ENCODE measurements at places on chromosomes 7 and 10.

- no peak for DNase-seq
Observed at GRCh38 chr10:21989453-21990154, 13.9 kb downstream of the DNAJC1 start.

GRCh38 chr7:24913801-24914464, 66.0 kb downstream of the OSBPL3 start:
- DNase-seq, result no peak

DNA sequence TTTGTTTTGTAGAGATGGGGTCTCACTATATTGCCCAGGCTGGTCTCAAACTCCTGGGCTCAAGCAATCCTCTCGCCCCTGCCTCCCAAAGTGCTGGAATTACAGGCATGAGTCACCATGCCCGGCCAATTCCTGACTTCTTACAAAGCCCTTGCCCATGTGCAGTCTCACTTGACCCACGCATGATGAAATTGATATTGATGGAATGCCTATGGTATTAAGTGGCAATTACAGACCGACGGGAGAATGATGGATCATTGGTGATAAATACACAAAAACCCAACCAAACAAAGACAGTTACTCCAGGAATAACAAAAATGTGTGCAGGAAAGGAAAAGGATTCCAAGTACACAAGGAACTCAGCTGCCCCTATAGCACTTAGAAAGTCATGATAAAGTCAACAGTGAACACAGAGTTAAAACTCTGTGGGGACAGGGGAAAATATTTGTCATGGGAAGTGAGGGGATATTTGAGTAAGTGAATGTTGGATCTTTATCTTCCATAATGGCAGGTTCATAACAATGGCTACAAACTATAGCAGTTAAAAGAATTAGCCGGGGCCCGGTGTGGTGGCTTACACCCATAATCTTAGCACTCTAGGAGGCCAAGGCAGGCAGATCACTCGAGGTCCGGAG, 21.6 kb downstream of the HIP1 start:
- DNase-seq, result no peak

- no peak for DNase-seq
Observed at GRCh38 chr10:30155401-30155800, 96.0 kb upstream of the JCAD start.

- no peak for DNase-seq
Observed at GRCh38 chr7:146355216-146355615, 238.6 kb downstream of the CNTNAP2 start.

- no peak for DNase-seq
Observed at GRCh38 chr7:50068850-50069551, 24.0 kb downstream of the ZPBP start.

DNA sequence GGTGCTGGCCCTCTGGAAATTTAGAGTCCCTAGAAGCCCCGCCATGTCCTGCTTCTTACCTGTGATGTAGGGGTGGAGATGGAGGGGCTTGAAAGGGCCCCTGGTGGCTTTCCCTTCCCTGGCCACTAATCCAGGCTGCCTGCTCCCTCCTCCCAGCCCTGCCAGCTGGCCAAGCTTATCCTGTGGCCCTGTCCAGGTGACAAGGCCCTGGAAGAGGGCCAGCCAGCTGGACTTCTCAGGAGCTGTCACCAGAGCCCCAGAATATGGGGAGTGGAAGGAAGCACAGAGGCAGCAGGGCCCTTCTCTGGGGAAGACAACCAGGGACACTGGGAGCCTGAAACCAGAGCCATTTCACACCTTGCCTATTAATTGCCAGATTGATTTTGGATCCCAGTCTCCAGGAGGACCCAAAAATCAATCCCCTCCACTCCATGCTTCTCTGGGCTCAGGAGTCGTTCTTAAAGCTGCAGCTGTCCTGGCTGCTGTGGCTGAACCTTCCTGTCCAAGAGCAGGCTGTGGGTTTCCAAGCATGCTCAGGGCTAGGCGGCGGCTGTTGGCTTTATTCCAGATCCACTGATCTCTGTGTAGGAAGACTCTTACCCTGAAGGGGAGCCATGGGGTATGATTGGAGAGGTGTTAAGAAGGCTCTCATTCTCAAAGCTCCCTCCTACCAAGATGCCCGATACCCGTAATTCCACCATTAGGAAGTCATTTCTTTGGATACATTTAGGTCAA, 52.6 kb upstream of the PCBD1 start:
- no peak for DNase-seq

Data from activated T-helper 1 cell treated with Interleukin-2 at 50 U/mL for 16 hours (primary cell).